ENCODE measurements at places on chromosomes 3 and 15. TPM values are rescaled to one million over a fixed set of nuclear protein-coding genes. Genes with fewer than 3 reads are reported as not detected.

GRCh38 chr15:78810362-78811123, 721 bp downstream of the ADAMTS7 start:
- no peak for DNase-seq
- peak overlapping the region; percentile 58 for H3K4me3 ChIP-seq
- H3K4me1 ChIP-seq, result peaks cover 10% of the 10 kb centered on the region
- peaks cover 45% of the 10 kb centered on the region for H3K27me3 ChIP-seq

DNA sequence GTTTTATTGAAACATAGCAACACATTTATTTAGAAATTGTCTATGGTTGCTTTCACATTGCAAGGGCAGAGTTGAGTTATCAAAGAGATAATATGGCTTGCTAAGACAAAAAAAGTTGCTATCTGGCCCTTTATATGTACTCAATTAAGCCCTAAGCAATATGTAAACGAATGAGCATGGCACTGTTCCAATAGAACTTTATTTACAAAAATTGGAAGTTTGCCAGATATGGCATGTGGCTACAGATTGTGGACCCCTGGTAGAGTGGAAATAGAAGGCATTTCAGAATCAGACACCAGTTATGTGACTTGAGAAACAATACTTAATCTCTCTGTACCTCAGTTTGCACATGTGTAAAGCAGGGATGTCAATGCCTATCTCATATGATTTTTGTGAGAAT, 515.6 kb upstream of the SGO1 start:
- H3K27ac ChIP-seq, result no peak overlapping the region
- H3K36me3 ChIP-seq, result no peaks in the 10 kb centered on the region
- H3K27me3 ChIP-seq, result no peaks in the 10 kb centered on the region
- DNase-seq, result no peak

- H3K27me3 ChIP-seq, result peaks cover 24% of the 10 kb centered on the region
- no peak for DNase-seq
- H3K27ac ChIP-seq, result no peak overlapping the region
- H3K4me3 ChIP-seq, result no peak overlapping the region
These were observed 31.4 kb downstream of the HRH1 start for GRCh38 chr3:11185564-11186317.

DNA sequence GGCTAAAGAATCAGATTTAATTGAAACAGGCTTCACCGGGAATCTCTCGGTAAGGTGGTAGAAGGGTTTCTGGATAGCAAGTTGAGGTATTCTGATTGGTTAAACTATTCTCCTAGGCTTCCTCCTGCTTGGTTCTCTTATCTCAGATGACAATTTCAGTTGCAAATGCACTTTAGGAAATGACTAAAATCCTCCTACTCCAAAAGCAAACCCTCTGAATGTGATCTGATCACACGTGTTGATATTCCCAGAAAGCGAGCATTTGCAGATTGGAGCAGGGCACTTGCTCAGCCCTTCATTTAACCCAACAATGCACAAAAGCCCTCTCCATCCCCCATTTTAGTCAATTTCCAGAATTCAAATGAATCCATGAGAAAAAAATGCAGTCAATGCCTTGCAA, 55.6 kb upstream of the ICE2 start:
- no peak overlapping the region for H3K4me3 ChIP-seq
- no peaks in the 10 kb centered on the region for H3K36me3 ChIP-seq
- no peak overlapping the region for H3K27ac ChIP-seq
- H3K27me3 ChIP-seq, result no peaks in the 10 kb centered on the region

GRCh38 chr3:194280777-194281176, 70.4 kb downstream of the CPN2 start:
- H3K36me3 ChIP-seq, result no peaks in the 10 kb centered on the region
- no peak overlapping the region for H3K27ac ChIP-seq
- no peak for DNase-seq

DNA sequence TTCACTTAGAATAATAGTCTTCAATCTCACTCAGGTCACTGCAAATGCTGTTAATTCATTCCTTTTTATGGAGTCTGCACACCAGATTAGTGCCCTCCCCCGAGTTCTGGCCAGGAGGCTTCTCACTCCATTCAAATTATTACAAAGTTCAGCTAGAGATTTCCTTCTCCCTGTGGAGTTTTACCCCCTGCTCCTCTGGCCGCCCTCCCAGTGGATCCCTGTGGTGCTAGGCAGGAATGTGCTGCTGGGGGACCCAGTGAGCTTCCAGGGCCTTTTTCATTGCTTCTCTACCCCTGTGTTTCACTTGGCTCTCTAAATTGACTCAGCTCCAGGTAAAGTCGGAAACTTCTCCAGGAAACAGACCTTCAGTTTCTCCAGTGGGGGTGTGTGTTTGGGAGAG, 42.7 kb upstream of the CD200R1L start:
- H3K4me3 ChIP-seq, result no peak overlapping the region
- no peaks in the 10 kb centered on the region for H3K4me1 ChIP-seq
- no peaks in the 10 kb centered on the region for H3K36me3 ChIP-seq
- no peak for DNase-seq

DNA sequence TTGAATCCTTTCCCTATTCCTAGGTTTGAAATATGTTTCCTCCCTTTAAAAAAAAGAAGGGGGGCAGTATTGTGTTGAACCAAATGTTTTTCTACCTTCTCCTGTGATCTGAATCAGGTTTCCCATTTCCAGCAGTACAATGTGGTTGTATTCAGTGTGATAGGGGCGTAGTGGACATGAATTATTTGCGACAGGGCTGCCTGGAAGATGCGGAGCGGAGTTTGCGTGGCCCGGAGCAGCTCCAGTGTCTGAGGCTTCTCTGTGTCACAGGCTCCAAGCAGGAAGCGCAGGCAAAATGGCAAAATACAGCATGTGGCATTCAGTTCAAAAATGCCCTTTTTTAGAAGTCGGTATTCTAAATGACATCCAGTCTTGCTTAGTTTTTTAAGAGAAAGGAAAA, 154.4 kb downstream of the PGPEP1L start:
- H3K4me3 ChIP-seq, result peak overlapping the region; percentile 73
- no peaks in the 10 kb centered on the region for H3K36me3 ChIP-seq
- H3K27me3 ChIP-seq, result no peaks in the 10 kb centered on the region
- DNase-seq, result peak; percentile 80

DNA sequence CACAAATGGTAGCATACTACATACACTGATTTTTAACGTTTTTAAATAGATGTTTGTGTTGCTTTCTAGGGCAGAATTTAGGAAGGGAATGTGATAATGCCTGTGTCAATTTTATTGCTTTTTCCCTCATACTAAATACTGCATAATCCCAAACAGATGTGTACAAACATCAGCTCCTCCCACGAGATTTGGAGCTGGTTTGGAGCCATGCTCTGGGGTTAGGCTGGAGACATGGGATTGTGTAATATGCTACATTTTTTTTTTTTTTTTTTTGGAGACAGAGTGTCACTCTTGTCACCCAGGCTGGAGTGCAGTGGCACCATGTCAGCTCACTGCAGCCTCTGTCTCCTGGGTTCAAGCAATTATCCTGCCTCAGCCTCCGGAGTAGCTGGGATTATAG, 80.1 kb downstream of the EBLN2 start:
- no peaks in the 10 kb centered on the region for H3K36me3 ChIP-seq
- H3K4me1 ChIP-seq, result no peaks in the 10 kb centered on the region
- no peak overlapping the region for H3K27ac ChIP-seq
- no peaks in the 10 kb centered on the region for H3K27me3 ChIP-seq

DNA sequence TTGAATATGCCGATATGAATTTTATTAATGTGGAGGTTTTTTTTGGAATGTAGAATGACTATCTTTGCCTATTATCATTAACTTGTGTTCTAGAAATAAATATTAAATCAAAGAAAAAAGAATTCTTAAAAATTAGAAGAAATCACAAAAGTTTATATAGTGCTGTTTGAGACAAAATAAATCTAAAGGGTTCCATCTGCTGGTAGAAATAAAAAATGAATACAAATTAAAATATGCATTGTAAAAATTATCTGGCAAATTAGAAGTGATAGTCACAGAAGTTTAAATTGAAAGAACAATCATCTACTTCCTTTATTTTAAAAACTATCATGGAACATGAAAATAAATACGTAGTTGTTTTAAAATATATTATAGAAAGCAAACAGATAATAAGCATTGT, 22.7 kb upstream of the ZBTB20 start:
- no peaks in the 10 kb centered on the region for H3K27me3 ChIP-seq
- H3K4me1 ChIP-seq, result peaks cover 6% of the 10 kb centered on the region
- no peak for DNase-seq
- no peaks in the 10 kb centered on the region for H3K36me3 ChIP-seq
- no peak overlapping the region for H3K27ac ChIP-seq

GRCh38 chr3:99862208-99862607, 44.5 kb downstream of the CMSS1 start:
- no peak overlapping the region for H3K27ac ChIP-seq
- no peaks in the 10 kb centered on the region for H3K36me3 ChIP-seq
- no peak for DNase-seq
- H3K4me3 ChIP-seq, result no peak overlapping the region

DNA sequence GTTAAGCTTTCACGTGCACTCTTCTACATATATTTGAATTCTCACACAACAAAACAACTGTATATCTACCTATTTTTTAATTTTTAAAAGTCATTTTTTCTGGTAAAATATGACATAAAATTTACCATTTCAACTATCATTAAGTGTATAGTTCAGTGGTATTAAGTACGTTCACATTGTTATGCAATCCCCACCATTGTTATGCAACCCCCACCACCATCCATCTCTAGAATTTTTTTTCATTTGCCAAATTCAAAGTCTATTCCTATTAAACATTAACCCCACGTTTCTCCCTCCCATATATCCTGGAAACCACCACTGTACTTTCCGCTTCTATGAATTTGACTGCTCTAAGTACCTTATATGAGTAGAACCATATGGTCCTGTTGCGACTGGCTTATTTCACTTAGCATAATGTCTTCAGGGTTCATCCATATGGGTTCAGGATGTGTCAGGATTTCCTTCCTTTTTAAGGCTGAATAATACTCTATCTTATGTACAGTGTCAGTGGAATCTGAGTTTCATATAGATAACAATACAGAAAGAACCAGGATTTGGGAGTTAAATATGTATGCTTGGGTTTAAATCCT, 279.2 kb downstream of the DOCK3 start:
- H3K36me3 ChIP-seq, result no peaks in the 10 kb centered on the region
- H3K27ac ChIP-seq, result no peak overlapping the region
- no peak overlapping the region for H3K4me3 ChIP-seq
- no peak for DNase-seq

DNA sequence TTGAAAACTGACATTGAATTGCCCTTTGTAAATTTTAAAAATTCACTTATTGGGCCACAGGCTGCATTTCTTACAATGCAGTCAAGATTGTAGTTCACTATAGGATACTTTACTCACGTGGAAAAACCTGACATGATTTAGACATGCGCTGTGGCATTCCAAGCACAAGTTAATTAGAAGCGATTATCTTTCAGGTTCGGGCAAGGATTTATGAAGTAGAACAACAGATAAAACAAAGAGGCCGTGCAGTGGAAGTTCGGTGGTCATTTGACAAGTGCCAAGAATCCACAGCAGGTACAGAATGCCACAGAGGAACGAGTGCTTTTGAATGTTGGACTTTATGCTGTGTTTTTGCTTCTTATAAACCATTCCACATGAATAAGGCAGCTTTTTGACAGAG, 37.8 kb downstream of the GPR171 start:
- no peak for DNase-seq
- H3K4me3 ChIP-seq, result no peak overlapping the region
- no peak overlapping the region for H3K27ac ChIP-seq
- H3K4me1 ChIP-seq, result peaks cover 9% of the 10 kb centered on the region
- no peaks in the 10 kb centered on the region for H3K27me3 ChIP-seq

DNA sequence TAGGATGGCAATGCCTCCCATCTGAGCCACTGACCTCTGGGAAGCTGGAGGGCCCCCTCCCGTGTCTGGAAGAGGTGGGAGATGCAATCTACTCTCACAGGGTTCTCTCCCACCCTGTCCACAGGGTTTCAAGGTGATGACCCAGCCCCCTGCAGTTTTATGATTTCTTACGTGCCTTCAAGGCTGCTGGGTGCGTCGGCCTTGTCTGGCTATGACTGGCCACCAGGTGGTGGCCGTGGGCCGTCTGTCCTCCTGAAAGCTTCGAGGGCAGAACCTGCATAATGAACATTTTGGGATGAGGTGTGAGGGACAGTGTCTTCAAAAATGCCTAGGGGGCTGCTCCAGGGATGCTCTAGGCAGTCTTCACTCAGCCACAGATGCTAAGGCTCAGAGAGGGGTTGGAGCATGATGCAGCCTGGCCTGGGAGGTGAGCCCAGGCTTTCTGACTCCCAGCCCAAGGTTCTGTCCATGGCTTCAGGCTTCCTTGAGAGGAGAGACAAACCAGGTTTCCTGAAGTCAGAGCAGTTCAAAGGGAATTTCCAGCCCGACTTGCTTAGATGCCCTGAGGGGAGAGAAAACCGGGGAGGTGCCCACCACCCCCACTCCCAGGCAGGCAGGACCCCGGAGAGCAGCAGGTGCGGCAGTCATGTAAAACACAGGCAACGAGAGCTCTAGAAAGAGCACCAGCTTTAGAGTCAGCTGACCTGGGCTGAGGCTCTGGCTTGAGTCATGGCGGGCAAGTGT, 18.7 kb downstream of the ISG20 start:
- peaks cover 4% of the 10 kb centered on the region for H3K27me3 ChIP-seq
- H3K27ac ChIP-seq, result no peak overlapping the region
- no peaks in the 10 kb centered on the region for H3K36me3 ChIP-seq
- H3K4me3 ChIP-seq, result no peak overlapping the region

GRCh38 chr3:188008582-188009213, 145.3 kb upstream of the LPP start:
- DNase-seq, result no peak
- no peaks in the 10 kb centered on the region for H3K4me1 ChIP-seq
- H3K36me3 ChIP-seq, result no peaks in the 10 kb centered on the region
- no peak overlapping the region for H3K27ac ChIP-seq
- H3K4me3 ChIP-seq, result no peak overlapping the region

- H3K27me3 ChIP-seq, result no peaks in the 10 kb centered on the region
- H3K27ac ChIP-seq, result peak overlapping the region; percentile 99
- peak overlapping the region; percentile 44 for H3K4me3 ChIP-seq
- no peak for DNase-seq
These were observed 32.5 kb downstream of the KLF13 start for GRCh38 chr15:31358957-31359701.

GRCh38 chr3:102400766-102401165, 34.0 kb upstream of the ZPLD1 start:
- no peaks in the 10 kb centered on the region for H3K27me3 ChIP-seq
- H3K36me3 ChIP-seq, result no peaks in the 10 kb centered on the region
- DNase-seq, result no peak
- H3K27ac ChIP-seq, result no peak overlapping the region
- H3K4me1 ChIP-seq, result no peaks in the 10 kb centered on the region

GRCh38 chr15:64151727-64152506, at the start of gene SNX22:
SNX22 (plus strand) TSS chr15:64151731; CDS start chr15:64151776, 45 bp downstream.
- H3K27ac ChIP-seq, result no peak within 1 kb of the TSS
- peak within 1 kb of the TSS; percentile 48 for H3K4me3 ChIP-seq
- peak; percentile 43 for DNase-seq
- peaks cover 20% of the 10 kb centered on the region for H3K27me3 ChIP-seq
- peaks cover 30% of the 10 kb centered on the region for H3K36me3 ChIP-seq

Gene LOXL1
- total RNA-seq, result 6.6 TPM

Gene MORC1
- 0.05 TPM for total RNA-seq

Gene TNNC1
- 5.5 TPM for total RNA-seq

Gene NR2E3
- total RNA-seq, result 0.05 TPM

Gene IL17RD
- 0.61 TPM for total RNA-seq

Gene BLM
- total RNA-seq, result 25.6 TPM

Gene GOLGA6B
- total RNA-seq, result not detected

Gene SLC51B
- not detected for total RNA-seq

Gene GHSR
- not detected for total RNA-seq

Gene COMMD2
- 25.5 TPM for total RNA-seq

Gene GREM1
- total RNA-seq, result 0.14 TPM

Gene IL17RE
- total RNA-seq, result 5.9 TPM

Gene APH1B
- 11.0 TPM for total RNA-seq
